ENCODE measurements at places on chromosomes 11 and 22.

DNA sequence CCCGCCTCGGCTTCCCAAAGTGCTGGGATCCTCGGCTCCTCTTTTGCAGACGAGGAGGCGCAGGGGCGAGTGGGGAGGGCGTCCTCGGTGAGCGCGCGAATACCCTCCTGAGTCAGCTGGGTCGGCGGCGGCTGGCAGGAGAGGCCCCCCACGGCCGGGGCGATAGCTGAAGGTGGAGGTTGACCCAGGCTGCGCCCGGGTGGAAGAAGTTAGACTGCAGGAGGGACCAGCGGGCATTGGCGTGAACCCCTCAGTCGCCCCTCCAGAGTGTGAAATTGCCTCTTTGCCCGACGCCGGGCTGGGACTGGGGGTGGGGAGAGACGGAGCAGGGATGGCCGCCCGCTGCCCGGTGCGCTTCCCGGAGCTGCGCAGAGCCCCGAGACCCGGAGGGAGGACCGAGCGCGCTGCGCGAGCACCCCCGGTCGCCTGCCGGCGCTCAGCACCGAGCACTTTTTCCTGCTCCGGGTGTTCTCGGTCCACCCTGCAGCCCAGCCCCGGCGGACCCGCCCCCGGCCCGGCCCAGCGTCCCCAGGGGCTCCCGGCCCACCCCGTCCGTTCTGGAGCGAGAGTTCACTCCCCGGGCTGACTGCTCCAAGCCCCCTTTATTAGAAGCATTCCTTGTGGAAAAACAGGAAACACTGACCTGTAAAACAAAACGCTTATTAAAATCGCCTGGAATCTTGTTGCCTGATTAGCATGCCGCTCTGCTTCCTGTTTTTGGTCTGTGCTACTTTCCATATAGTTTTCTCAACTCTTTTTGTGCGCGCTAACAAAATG lies 13.7 kb upstream of the CPT1A start:
- peaks cover 2% of the 10 kb centered on the region for H3K36me3 ChIP-seq

GRCh38 chr11:58574881-58575280 lies 775 bp downstream of the LPXN start:
- peaks cover 13% of the 10 kb centered on the region for H3K36me3 ChIP-seq
- H3K4me1 ChIP-seq, result peaks cover 56% of the 10 kb centered on the region
- no peak for DNase-seq
- H3K27ac ChIP-seq, result peak overlapping the region; percentile 100

DNA sequence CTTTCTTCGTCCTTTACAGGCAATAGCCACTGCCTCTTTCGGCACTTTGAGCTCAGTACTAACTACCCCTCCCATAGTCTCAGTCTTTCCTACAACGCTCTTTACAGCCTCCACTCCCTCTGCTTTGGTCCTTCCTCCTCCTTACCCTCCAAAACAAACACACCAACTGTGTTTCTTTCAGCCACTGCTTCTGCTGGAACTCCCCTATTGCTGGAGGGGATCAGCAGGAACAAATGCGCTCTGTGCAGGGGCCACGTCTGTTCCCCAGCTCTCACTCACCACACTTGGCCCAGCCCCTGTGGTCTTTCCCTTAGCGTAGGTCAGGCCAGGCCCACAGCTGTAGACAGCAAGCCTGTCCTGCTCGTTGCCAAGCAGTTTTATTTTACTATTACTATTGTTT lies 42.3 kb downstream of the PC start:
- no peak for DNase-seq
- no peak overlapping the region for H3K4me3 ChIP-seq
- peaks cover 2% of the 10 kb centered on the region for H3K4me1 ChIP-seq
- H3K27ac ChIP-seq, result no peak overlapping the region

DNA sequence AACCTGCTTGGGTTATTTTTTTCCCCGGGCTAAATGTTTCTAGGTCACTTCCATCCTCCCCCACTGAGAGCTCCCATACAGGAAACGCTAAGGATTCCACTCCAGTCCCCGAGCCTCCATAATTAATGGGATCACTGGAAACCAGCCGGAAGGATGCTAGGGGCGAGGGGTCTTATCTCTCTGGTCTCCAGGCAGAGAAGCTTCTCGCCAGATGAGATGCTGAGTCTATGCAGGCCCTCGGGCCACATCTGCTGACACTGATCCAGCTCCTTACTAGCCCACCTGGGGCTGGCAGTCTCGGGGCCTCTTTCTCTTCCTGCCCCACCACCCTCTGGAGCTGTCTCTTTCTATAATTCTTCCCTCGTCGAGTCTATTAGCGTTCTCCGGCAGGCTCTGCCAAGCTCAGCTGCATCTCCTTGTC lies 125.9 kb upstream of the SYT13 start:
- peaks cover 57% of the 10 kb centered on the region for H3K27me3 ChIP-seq
- no peak overlapping the region for H3K27ac ChIP-seq
- no peak for DNase-seq
- no peak overlapping the region for H3K4me3 ChIP-seq
- peaks cover 3% of the 10 kb centered on the region for H3K4me1 ChIP-seq

- no peak overlapping the region for H3K4me3 ChIP-seq
- no peaks in the 10 kb centered on the region for H3K27me3 ChIP-seq
- no peak overlapping the region for H3K27ac ChIP-seq
Observed at GRCh38 chr11:75490221-75491181, 35.2 kb downstream of the GDPD5 start.

- peaks cover 18% of the 10 kb centered on the region for H3K36me3 ChIP-seq
- no peaks in the 10 kb centered on the region for H3K27me3 ChIP-seq
- H3K4me1 ChIP-seq, result peaks cover 37% of the 10 kb centered on the region
- H3K27ac ChIP-seq, result peak overlapping the region; percentile 85
- no peak for DNase-seq
Observed at GRCh38 chr11:96189351-96189750, 153.6 kb downstream of the MAML2 start.

DNA sequence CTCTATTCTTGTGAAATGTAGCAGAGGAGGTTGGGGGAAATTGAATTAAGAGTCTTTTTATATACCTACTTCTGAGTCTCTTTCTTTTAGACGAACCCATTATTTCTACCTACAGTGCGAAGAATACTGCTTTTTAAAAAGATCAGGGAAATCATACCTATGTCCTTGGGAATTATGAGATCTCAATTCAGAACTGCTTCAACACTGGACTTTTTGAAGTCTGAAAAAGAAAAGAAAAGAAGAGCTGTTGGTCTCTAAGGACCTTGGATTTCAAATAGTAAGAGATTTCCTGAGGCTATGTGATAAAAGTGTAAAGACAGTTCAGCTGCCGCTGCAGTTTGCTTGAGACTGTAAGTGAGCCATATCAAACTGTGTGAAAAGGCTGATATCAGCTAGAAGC lies 3.7 kb upstream of the OR5B21 start:
- H3K4me1 ChIP-seq, result peaks cover 17% of the 10 kb centered on the region
- DNase-seq, result no peak
- H3K27me3 ChIP-seq, result no peaks in the 10 kb centered on the region
- H3K36me3 ChIP-seq, result no peaks in the 10 kb centered on the region

- H3K4me3 ChIP-seq, result no peak overlapping the region
- peaks cover 23% of the 10 kb centered on the region for H3K27me3 ChIP-seq
- no peak overlapping the region for H3K27ac ChIP-seq
- no peak for DNase-seq
Observed at GRCh38 chr11:6269994-6270393, 10.4 kb downstream of the CCKBR start.

DNA sequence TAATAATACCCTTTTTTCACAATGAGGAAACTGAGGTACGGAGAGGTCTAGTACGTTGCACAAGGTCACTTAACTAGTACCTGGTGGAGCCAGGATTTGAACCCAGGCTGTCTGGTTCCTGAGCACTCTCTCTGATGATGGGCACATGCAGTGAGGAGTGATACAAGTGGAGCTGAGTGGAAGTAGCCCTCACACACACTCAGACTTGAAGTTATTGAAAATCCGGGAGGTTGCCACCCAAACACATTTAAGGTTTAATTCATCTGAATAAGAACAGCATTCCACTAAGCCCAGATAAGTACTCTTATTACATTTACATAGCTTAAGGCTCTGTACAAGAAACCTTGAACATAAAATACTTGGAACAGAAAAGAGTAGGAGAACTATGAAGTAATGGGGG lies 4.8 kb downstream of the GRAP2 start:
- H3K27ac ChIP-seq, result peak overlapping the region; percentile 97
- H3K36me3 ChIP-seq, result peaks cover 59% of the 10 kb centered on the region
- no peaks in the 10 kb centered on the region for H3K27me3 ChIP-seq
- no peak for DNase-seq
- H3K4me1 ChIP-seq, result peaks cover 37% of the 10 kb centered on the region

DNA sequence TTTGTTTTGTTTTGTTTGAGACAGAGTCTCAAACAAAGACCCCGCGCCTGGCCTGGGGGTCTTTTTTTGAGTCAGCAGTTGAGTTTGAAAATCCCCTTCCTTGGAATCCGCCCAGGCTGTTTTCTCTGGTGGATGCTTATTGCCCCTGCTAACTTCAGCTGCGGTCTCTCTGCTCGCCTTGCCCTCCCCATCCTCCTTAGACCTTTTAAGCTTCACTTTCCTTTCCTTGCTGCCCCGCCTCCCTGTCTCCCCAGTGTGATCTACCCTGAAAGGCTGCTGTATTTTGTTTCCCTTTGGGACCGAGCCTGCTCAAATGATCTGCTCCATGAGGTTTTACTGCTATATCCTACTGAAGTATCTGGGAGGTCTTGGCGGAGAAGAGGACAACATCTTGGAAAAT lies 2.5 kb downstream of the USP18 start:
- H3K27me3 ChIP-seq, result no peaks in the 10 kb centered on the region
- peak overlapping the region; percentile 68 for H3K4me3 ChIP-seq
- no peak for DNase-seq
- peaks cover 59% of the 10 kb centered on the region for H3K4me1 ChIP-seq

DNA sequence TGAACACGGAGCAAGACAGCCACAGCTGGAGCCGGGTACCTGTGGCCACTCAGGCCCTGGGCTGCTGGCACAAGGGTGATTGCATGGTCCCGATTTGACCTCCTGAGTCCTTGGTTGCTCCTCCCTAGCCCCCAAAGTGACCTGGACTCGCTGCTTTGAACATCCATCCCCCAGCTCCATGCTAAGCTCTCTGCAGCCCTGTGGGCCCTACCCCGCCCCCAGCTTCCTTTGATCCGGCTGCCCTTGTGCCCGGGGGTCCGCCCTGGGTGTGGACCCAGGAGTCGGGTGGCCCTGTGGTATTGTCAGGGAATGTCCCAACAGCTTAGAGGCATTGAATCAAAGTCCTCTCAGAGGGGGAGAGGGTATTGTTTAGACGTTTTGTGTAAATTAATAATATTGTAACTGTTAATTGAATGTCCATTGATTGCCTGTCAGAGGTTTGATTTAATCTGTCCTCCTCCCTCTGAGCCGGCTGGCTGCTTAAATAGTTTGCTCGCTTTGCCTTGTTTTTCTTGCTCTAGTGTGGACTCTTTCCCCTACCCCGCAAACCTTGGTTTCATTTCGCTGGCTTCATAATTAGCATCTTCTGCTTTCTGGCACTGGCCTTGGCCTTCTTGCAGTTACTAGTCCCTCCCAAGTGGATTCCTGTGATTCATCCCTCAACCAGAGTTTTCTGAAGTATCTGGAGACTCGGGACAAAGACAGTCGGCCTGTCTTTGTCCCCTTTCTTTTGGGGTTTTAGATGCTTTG lies 20.7 kb downstream of the GRIK4 start:
- H3K27me3 ChIP-seq, result peaks cover 16% of the 10 kb centered on the region
- no peak overlapping the region for H3K4me3 ChIP-seq
- no peaks in the 10 kb centered on the region for H3K4me1 ChIP-seq
- H3K36me3 ChIP-seq, result peaks cover 5% of the 10 kb centered on the region
- no peak overlapping the region for H3K27ac ChIP-seq

DNA sequence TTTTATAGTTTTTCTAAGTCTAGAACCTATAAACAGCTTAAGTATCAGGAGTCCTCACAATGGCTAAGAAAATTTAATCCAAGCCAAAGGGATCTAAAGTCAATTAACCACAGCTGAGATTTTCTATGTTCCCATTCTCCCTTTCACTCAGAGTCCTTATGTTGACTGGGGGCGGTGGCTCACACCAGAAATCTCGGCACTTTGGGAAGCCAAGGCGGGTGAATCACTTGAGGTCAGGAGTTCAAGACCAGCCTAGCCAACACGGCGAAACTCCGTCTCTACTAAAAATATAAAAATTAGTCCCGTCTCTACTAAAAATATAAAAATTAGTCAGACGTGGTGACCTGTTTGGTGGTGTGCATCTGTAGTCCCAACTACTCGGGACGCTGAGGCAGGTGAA lies 6.9 kb downstream of the RDX start:
- no peak for DNase-seq
- H3K4me3 ChIP-seq, result no peak overlapping the region
- no peaks in the 10 kb centered on the region for H3K27me3 ChIP-seq
- H3K27ac ChIP-seq, result no peak overlapping the region
